ENCODE measurements at places on chromosomes 3 and 15. TPM values are rescaled to one million over a fixed set of nuclear protein-coding genes. Genes with fewer than 3 reads are reported as not detected.

GRCh38 chr3:12503126-12503957 lies 19.1 kb downstream of the TSEN2 start:
- no peak for DNase-seq
- H3K4me3 ChIP-seq: no peak overlapping the region
- peaks cover 25% of the 10 kb centered on the region for H3K36me3 ChIP-seq
- no peaks in the 10 kb centered on the region for H3K27me3 ChIP-seq
- no peak overlapping the region for H3K27ac ChIP-seq

- no peaks in the 10 kb centered on the region for H3K4me1 ChIP-seq
- no peak overlapping the region for H3K4me3 ChIP-seq
- H3K27me3 ChIP-seq: no peaks in the 10 kb centered on the region
- no peak overlapping the region for H3K27ac ChIP-seq
- no peaks in the 10 kb centered on the region for H3K36me3 ChIP-seq
Measured at GRCh38 chr3:112672716-112673541, 32.0 kb upstream of the CCDC80 start.

GRCh38 chr3:53899750-53900149 lies 8.1 kb upstream of the SELENOK start:
- DNase-seq: no peak
- H3K4me1 ChIP-seq: no peaks in the 10 kb centered on the region
- H3K4me3 ChIP-seq: no peak overlapping the region
- no peak overlapping the region for H3K27ac ChIP-seq

- peak overlapping the region; percentile 71 for H3K27ac ChIP-seq
- H3K4me1 ChIP-seq: peaks cover 52% of the 10 kb centered on the region
- no peaks in the 10 kb centered on the region for H3K27me3 ChIP-seq
- no peak for DNase-seq
- H3K4me3 ChIP-seq: peak overlapping the region; percentile 11
- no peaks in the 10 kb centered on the region for H3K36me3 ChIP-seq
Measured at GRCh38 chr15:85749261-85750151, 45.2 kb downstream of the KLHL25 start.

Gene CMTM7
- 1.7 TPM for total RNA-seq
